ENCODE measurements at places on chromosomes 2 and 18.

GRCh38 chr2:106223347-106223746, 29.2 kb upstream of the UXS1 start:
- no peak for DNase-seq

- no peak for DNase-seq
These were observed 15.9 kb downstream of the TWIST2 start for GRCh38 chr2:238863749-238864206.

DNA sequence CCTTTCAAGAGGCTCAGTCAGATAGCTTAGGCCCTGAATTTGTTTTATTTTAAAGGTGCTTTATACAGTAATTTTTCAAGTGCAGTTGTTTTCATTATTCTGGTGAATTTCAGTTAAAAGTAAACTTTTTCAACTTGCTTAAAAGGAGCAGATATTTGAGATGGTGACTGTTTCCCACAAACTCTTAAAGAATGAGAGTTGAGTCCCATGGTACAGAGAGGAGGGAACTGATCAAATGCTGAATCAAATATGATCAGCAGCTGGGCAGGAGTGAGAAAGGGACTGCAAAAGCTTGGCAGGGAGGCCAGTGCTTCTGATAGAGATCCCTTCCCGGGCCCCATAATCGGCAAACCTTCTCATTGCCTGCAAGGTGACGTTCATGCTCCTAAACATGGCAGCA, 91.2 kb downstream of the KCNS3 start:
- DNase-seq, result no peak

GRCh38 chr2:96647681-96648080, 5.1 kb downstream of the FER1L5 start:
- DNase-seq, result no peak

GRCh38 chr2:197306696-197307040, 3.9 kb downstream of the ANKRD44 start:
- DNase-seq, result no peak

- DNase-seq, result no peak
These were observed 129.7 kb downstream of the MAPK4 start for GRCh38 chr18:50689578-50689977.

- DNase-seq, result no peak
These were observed 64.4 kb upstream of the SPAG16 start for GRCh38 chr2:213219816-213220215.

GRCh38 chr18:60279391-60279790, 93.2 kb downstream of the MC4R start:
- no peak for DNase-seq

DNA sequence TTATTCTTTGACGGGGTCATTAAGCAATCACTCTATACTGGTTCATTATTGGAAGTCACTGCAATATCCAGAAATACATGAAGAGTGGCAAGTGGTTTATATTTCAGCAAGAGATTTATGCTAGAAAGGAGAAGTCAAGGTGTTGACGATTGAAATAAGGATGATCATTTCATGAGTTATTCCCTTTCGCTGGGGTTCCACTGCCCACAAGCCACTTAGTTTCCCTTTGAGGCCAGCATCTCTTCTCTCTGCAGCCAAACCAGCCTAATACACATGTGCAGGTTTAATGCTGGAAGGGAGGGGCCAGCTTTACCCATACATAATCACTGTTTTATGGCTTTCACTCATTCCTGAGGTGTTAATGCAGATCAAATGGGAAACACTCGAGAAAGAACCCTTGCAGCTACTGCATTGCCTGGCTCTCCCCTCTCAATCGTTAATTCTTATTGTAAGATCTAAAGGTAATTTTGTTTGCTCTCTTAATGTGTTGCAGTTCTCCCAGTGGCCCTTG, 108.4 kb downstream of the MEIS1 start:
- no peak for DNase-seq

GRCh38 chr2:216086207-216086893, 4.6 kb downstream of the TMEM169 start:
- DNase-seq, result no peak

- DNase-seq, result no peak
These were observed 32.6 kb downstream of the BCL2 start for GRCh38 chr18:63286926-63287325.

DNA sequence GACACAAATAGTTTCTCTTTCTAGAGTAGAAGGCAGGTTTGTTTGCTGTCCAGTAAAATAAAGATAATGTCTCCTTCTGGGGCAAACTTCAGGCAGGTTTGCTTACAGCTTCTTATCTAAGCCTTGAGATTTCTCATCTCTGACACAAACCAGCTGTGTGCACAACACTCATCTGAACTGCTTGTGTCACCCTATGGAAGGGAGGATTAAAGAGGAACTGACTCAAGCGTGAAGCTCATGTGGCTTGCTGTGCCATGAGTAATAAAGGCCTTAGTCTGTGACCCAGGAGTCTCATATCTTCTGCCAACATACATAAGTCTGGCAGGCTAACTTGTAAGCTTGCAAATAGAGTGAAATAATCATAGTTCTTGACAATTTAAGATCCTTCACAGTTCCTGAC, 24.2 kb upstream of the CPO start:
- DNase-seq, result peak; percentile 3

DNA sequence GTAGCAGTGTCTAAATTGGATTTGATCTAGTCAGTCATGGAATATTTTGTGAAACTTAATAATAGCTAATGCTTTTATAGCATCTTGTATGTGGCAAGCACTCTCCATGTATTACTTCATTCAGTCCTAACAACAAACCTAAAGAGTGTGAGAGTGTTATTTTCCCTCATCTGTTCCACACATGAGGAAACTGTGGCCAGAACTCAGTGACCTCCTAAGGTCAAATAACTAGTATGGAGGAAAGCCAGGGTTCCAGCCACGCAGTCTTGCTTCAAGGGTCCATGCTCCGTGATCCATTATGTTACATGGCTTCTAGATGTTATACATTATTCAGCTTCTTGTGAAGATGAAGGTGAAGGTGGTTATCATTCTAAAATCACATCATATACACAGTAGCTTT, 45.5 kb downstream of the TWSG1 start:
- no peak for DNase-seq

DNA sequence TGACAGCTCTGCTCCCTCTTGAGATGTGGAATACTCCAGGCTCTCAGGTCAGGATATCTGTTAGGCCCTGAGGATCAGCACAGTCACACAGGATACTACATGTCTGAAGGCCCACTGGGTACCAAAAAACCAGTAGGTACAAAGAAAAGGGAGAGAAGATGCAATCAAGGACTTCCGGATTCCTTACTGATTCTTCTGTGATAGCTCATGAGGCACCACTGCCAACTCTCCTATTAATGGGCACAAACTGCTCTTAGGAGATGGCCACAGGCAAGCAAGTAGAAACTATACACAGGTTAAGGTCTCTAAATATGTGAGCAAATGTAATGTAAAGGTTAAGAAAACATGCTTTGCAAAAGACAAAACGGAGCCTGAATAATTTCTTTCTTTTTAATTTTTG, 3.5 kb downstream of the TMEM127 start:
- no peak for DNase-seq

GRCh38 chr2:104050656-104051242, 803.2 kb upstream of the POU3F3 start:
- no peak for DNase-seq

GRCh38 chr2:23776021-23776420, 150.9 kb downstream of the ATAD2B start:
- no peak for DNase-seq

DNA sequence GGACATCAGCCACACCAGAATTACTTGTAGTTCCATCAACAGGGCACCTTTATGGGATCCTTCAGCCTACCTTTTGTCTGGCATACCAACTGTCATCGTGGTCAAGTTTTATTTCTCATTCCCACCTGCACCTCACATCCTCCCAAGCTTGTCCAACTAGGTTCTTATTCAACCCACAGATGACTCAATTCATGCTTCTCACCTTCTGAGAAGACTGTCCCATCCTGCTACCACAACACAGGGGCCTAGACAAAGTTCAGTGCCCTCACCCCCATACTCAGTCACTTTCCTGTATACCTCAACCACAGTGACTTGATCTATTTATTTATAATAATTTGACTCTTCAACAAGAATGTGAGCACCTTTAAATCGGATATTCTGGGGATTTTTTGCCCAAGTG, 114.4 kb upstream of the ACVR1C start:
- DNase-seq, result no peak

- DNase-seq, result peak; percentile 22
These were observed 92.0 kb upstream of the BCL2L11 start for GRCh38 chr2:111028720-111029119.

DNA sequence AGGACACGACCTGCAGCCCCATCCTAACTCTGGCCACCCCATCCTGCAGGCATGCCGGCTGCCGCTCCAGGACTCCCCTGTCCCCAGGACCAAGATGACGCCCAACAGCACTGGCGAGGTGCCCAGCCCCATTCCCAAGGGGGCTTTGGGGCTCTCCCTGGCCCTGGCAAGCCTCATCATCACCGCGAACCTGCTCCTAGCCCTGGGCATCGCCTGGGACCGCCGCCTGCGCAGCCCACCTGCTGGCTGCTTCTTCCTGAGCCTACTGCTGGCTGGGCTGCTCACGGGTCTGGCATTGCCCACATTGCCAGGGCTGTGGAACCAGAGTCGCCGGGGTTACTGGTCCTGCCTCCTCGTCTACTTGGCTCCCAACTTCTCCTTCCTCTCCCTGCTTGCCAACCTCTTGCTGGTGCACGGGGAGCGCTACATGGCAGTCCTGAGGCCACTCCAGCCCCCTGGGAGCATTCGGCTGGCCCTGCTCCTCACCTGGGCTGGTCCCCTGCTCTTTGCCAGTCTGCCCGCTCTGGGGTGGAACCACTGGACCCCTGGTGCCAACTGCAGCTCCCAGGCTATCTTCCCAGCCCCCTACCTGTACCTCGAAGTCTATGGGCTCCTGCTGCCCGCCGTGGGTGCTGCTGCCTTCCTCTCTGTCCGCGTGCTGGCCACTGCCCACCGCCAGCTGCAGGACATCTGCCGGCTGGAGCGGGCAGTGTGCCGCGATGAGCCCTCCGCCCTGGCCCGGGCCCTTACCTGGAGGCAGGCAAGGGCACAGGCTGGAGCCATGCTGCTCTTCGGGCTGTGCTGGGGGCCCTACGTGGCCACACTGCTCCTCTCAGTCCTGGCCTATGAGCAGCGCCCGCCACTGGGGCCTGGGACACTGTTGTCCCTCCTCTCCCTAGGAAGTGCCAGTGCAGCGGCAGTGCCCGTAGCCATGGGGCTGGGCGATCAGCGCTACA, 2.1 kb downstream of the GPBAR1 start:
- DNase-seq, result no peak

DNA sequence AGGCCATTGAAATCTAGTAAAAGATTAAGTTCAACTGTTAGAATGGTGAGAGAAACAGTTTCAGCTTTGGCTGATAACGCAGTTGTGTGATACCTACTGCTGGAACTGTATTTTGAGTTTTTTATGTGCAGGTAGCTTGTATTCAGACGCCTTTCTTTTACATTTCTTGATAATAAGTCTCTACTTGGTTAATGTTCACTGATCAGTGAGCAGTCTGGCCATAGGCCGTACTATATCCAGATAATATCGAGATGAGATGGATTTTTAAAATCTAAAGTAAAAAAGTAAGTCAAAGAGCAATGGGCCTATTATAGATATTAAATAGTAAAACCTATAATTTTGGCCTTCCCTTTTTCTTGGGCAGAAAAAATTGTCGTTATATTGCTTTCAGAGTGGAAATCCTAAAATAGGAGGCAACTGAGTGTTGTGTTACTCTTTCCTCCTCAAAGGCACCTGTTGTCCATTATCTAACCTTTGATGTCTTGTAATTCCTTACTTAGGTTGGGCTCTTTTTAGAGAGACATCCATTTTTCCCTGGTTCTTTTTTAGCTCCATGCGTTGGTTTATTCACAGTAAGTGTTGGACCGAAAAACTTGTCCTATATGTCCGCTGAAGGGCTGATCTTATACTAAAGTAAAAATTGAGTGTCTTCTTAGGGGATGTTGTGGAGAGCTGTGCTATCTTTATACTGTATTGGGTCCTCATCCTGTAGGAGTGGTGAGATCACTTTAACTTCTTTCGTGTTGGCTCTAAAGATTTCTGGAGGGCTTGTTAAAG, 1.7 kb downstream of the EML4 start:
- DNase-seq, result no peak

DNA sequence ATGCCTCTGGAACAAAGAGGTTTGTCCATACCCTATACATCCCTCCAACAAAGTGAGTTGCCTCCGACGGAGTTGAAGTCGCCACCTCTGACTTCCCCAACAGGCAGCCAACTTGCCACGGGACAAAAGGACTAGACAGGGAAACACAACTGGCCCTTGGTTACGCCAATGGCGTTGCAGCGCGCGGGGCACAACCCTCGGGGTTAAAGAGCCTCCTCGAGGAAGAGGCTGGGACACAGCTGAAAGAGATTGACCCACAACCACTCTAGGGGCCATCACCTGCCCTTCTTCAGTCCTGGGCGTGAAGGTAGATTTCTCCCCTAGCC, 545 bp downstream of the GTF3C2 start:
- no peak for DNase-seq

DNA sequence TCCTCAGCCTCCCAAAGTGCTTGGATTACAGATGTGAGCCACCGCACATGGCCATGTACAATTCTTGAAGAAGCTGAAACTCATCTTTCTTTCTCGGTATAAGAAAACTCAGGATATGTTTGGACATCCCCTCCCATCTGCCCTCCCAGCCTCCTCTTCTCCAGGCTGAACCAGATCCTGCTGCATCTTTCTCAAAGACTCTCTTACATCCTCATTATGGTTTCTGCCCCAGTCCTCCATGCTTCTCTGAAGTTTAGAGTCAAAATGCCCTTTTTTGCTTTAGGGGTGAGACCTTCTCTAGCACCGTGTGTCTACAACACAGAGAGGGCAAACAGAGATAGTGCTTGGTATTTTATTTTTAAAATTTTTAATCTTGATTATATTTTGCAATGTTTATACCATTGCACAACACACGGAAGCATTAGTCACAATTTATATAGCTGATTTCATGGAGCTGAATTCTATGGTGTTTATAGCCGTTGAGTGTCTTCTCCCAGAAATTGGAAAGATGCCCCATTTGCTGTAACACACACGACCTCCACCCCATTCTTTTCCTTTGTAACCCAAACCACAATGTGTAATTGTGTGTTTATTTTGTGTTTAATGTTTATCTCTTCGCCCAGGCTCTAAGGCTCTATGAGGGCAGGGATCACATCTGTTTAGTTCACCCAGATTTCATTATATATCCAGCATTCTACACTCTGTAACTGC, 206.0 kb upstream of the TNP1 start:
- no peak for DNase-seq

DNA sequence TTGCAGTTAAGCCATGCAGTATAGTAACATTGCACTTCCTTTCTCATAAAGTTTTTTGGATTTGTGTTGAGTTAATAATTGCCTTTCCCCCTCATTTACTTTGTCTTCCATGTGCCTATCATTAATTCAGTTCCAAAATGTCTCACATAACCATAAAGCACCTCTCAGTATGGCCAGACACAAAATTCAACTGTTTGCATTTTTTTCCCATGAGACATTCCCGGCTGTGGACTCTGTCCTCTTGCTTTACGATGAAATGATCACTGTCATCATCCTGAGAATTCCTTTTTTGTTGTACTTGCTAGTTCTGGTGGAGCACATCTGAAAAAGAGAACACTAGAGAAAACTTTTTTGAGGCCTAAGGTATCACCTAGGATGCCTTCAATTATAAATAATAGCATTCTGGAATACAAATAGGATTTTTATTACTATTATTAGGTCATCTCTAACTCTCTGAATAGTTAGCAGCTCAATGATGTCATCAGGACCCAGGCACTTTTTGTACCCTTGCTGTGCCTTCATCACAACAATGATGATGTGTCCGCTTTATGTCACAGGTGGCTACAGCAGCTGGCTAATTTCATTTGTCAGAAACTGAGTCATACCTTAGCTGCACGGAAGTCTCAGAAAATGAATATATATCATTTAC, 8.5 kb upstream of the ATP8B1 start:
- no peak for DNase-seq

Measured in stimulated activated CD4-positive, alpha-beta T cell treated with anti-CD3 and anti-CD28 coated beads, Interleukin-4, amount 100 ng/mL, for 24 hours (primary cell).